ENCODE measurements at places on chromosomes 11 and 22.

GRCh38 chr22:30792456-30792855, 97.8 kb downstream of the OSBP2 start:
- no peak for DNase-seq

GRCh38 chr11:81987829-81988472, 745.7 kb downstream of the FAM181B start:
- no peak for DNase-seq

DNA sequence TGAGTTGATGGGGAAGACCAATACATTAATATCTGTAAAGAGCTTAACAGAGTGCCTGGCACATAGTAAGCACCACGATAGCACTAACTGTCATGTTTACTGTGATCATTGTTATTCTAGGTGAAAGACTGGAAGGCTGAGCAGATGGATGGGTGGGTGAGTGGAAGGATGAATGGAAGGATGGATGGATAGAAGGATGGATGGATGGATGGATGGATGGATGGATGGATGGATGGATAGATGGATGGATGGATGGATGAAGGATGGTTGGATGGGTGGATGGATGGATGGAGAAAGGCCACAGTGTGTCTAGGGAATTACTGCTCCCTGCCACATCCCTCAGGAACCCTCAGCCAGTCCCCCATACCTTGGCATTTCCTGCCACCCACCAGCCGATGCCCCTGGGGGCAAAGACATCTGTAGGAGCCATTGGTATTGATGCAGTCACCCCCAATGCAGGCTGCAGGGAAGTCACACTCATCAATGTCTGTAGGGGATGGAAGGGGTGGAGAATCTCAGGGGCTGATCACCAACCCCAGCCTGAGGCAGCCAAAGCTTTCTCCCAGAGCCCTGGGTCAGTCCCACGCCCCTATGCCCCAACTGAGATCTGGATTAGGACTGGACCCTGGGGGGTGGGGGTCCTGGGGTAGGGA, 15.3 kb downstream of the LTBP3 start:
- no peak for DNase-seq

DNA sequence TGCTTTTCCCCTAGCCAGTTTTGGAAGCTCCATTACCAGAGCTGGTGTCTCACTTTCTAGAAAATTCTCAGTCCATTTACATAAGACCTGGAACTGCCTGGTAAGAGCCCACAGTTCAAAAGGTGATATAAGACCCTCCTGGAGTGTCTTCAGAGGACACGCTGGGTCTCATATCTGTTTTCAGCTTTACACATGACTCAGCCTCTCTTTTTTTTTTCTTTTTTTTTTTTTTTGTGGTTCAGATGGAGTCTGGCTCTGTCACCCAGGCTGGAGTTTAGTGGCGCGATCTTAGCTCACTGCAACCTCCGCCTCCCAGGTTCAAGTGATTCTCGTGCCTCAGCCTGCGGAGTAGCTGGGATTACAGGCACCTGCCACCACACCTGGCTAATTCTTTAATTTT, 30.7 kb downstream of the WEE1 start:
- DNase-seq, result no peak

GRCh38 chr11:94866936-94867795, 99.0 kb downstream of the AMOTL1 start:
- DNase-seq, result no peak

All from stimulated activated CD4-positive, alpha-beta T cell treated with anti-CD3 and anti-CD28 coated beads, Interleukin-2, amount 100 ng/mL, for 4 hours (primary cell).